ENCODE measurements at places on chromosomes 16 and 17.

DNA sequence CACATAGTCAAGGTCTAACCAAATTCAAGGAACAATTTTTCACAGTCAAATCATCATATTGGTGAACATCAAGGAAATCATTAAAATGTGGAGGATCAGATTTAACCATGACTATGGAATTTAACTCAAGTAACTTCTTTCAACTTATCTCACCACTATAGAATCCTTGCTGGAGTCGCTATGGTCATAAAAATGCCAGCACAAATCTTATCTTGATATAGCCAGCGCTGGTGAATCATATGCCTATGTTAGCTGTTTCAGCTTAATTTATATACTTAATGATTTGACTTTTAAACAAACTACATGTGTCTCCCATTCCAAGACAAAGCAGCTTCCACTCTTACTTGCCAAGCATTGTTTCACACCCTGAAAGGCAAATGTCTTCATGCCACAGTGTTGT is 416.4 kb downstream of the CDH11 start:
- DNase-seq = no peak

DNA sequence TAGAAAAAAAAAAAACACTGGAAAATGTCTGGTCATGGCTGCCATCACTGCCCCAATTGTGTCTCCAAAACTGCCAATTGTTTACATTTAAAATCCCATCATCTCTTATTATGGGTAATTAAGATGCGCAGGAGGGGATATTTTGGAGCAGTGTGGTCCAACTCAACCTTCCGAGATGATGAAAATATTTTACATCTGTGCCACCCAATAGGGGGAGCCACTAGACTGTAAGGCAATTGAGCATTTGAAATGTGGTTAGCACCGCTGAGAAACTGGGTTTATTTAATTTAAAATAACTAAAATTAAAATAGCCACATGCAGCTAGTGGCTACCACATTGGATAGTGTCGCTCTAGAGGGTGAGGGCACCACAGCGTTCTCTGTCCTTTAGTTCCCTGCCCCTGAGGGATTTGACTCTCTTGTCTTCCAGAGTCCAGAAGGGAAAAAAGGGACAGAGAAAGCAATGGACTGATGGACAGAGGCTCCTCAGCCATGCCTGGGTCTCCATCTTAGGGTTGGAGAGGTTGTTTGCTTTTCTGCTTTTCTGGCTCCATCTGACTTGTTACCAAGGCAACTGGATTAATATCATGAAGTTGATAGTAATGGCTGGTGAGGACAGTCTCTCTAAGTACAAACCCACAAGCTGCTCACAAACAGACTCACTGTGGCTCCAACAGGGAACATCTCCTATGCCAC is 3.5 kb downstream of the MPO start:
- no peak for DNase-seq

DNA sequence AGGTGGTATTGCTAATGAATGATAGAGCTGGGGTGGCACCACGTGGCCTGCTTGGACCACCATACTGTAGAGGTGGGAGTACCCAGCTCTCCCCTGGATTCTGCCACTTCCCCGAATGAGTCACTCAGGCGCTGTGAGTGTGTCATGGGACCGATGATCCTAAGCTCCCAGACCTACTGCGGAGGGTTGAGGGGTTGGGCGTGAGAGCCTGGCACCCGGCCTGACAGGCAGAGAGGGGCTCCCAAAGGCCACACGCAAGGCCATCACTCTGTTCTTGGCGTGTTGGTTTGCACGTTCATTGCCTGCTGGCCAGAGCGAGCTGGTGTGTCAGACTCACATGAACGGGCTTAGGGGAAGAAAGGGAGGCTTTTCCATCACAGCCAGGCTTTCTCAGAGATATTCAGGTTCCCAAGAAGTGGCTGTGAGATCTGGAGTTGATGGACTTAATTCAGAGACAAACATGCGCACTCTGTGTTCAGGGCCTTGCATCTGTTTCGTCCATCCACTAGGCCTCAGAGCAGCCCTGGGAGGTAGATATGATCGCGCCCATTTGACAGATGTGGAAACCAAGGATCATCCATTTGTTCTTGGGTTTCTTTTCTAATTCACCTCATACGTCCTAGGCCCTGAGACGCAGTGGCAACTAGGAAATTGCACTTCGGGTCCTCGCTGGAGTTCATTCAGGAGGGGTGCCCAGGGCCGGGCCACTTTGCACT is 41.4 kb downstream of the CMIP start:
- no peak for DNase-seq

- DNase-seq = no peak
Observed at GRCh38 chr17:67489273-67489672, 112.2 kb downstream of the PITPNC1 start.

DNA sequence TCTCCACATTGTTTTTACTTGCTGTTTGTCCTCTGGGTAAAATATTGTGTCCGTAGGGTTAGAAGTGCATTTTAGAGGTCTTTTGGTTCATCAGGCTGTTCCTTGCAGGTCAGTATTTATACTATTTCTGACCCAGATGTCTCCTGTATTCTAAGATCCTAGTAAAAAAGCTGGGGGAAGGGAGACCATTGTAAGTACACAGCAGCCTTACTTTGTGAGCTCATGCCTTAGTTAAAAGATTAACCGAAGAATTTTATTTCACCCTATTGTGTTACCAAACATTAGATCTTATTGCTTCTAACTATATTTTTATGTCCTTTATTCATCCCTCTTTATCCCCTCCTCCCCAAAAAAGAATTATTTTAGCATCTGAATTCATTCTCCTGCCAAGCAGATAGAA is 444.1 kb upstream of the RBFOX1 start:
- no peak for DNase-seq
